SIG-M5 (cell line): ENCODE measurements at places on chromosomes 5 and 9.

DNA sequence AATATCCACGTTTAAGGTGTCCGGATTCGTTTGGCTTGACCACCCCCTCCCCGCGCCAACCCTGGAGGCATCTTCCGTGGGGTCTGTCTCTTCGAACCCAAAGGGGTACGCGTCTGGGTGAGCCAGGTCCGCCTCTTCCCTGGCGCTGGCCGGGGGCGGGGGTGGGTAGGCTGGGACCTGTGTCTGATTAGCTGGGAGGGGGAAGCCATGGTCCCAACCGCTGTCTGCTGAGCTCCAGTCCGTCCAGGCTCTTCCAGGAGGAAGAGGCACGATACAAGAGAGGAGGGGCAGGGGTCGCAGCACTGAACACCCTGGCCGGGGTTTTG lies at the start of gene LVRN:
Gene LVRN (plus strand): TSS at position 237 of the 326 bp plus-strand sequence. CDS start 143 bp downstream, outside the sequence.
- DNase-seq: no peak

- no peak for DNase-seq
Measured at GRCh38 chr5:142952229-142952628, 182.1 kb downstream of the ARHGAP26 start.

DNA sequence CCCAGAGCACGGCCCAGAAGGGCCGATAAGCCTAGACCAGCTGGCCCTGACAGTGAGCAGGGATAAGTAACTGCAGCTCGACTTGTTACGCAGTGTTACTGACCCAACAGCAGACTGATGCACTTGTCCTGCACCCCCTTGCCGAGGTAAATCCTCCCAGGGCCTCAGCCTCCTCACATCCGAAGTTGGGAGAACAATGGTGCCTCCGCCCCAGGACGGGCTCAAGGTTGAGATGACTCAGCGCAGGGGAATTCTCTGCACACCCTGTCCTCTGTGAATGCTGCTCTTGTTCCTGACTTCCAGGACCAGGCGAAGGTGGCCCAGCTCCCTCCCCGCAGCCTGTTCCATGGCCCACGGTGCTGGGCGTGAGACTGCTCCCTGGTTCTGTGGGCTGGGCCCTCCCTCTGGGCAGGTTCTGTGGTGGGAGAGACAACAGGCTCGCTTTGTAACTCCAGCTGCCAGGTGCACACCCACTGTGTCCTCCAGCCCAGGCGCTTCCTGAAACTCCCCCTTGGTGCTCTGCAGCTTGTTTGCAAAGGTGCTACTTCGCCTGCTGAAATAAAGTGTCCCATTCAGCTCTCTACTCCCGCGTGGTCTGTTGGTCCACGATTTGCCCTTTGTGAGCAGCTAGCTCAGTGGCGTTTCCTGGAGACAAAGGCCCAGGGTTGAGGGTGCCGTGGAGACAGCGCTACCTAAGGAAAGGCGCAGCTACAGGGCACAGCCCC lies 40.1 kb upstream of the SLC6A19 start:
- no peak for DNase-seq

GRCh38 chr9:120480707-120481106 lies 99.3 kb downstream of the CDK5RAP2 start:
- DNase-seq: no peak

DNA sequence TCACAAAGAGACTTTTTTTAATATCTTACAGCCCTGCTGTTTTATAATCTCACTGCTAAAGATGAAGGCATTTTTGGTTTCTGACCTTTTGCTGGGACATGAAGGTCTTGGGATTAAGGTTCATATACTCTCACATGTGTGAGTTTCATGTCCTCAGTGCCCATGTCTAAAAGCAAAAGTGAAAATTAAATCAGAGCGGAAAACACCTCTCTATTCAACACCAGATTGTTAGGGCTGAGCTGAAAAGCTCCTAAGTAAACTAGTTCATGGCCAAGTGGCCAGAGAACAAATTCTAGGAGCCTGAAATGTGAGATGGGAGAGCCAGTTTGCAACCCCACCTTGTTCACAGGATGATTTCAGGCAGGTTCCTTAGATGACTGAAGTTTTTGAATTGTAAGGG lies 110.9 kb downstream of the GRIA1 start:
- DNase-seq: no peak

- DNase-seq: no peak
Measured at GRCh38 chr9:36006549-36007315, 30.0 kb upstream of the RECK start.

GRCh38 chr9:94971378-94972131 lies 245.1 kb downstream of the AOPEP start:
- no peak for DNase-seq

DNA sequence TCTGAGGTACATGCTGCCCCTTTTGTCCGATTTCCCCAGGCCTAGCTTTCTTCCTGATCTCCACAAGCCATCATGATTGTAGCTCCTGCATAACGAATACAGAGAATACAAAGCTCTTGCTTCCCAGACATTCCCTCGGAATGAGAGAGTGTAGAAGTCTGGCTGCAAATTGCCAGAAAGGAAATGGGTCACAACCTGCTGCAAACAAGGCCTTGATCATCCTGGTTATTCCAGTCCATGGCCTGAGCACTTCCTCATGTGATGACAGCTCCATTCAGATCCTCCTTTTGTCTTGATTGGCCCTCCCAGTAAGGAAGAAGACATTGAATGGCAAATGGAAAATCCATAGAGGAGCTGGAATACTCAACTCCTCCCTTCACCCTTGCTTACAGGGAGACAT lies 136.0 kb upstream of the ADRA1B start:
- no peak for DNase-seq

DNA sequence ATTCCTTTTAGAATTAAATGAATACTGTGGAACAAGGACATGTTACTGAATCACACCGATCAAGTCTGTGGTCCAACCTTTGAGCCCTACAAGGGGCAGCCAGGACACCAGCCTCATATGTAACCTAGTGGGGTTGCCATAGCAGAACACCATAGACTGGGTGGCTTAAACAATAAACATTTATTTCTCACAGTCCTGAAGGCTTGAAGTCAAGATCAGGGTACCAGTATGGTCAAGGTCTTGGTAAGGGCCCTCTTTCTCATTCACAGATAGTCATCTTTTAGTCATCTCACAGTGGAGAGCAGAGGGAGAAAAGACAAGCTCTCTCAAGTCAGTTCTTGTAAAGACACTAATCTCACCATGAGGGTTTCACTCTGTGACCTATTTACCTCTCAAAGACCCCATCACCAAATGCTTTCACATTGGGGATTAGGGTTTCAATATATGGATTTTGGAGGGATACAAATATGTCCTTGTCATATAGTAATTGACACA lies 422.5 kb downstream of the GADD45G start:
- no peak for DNase-seq

DNA sequence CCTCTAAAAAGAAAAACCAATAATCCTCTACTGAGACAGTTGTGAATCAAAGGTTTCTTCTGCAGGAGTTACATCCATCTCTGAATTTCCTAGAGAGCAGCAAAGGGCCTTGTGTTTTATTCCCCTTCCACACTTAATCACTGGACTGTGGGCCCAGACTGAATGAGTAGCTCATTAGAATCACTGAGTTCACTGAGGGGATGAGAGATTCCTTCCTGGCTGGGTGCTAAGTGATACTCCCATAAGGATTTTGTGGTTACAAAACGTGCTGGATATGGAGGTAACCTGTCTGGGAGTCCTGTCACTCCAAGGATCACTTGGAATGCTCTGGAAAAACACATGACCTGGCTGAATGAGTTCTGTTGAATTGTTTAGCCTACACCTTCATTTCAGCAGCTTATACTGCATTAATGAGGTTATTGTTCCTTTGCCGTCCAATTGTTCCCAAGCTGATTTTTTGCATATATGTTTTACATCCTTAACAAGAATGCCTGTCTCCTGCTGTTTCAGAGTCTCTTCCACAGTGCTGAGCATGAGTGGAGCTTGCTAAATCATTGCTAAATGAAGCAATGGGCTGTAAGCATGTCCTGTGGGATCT lies 82.9 kb downstream of the MEF2C start:
- no peak for DNase-seq

DNA sequence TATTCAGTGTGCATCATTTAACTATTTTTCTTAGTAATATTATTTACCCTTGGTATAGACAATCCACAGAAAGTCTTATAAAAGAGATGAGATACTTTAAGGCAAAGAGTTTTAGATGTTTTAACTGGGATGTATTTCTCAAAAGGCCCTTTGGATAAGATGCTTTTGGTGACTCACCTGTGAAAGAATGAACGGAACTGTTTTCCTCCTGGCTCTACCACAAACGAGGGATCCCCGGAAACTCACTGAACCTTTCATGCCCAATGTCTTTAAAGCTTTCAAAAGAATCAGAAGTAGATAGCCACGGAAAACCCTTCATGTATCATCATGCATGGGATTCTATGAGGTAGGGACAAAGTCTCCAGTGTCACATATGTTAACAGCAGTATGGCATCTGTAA lies 1.6 kb downstream of the ZNF782 start:
- DNase-seq: no peak

DNA sequence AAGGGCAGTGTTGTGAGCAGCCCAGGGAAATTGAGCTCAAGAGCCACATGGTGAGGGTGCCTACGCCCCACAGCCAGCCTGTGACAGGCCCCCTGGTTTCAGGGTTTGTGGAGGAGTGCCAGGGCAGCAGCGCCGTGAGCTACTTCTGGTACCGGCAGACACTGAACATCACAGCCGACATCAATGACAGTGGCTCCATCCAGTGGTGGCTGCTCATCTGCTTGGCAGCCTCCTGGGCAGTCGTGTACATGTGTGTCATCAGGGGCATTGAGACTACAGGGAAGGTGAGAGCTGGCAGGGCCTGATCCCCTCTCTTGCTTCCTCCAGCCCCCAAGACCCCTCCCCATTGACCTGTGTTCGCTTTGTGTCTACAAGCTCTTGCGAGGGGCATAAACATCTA lies 10.2 kb downstream of the SLC6A18 start:
- DNase-seq: no peak

DNA sequence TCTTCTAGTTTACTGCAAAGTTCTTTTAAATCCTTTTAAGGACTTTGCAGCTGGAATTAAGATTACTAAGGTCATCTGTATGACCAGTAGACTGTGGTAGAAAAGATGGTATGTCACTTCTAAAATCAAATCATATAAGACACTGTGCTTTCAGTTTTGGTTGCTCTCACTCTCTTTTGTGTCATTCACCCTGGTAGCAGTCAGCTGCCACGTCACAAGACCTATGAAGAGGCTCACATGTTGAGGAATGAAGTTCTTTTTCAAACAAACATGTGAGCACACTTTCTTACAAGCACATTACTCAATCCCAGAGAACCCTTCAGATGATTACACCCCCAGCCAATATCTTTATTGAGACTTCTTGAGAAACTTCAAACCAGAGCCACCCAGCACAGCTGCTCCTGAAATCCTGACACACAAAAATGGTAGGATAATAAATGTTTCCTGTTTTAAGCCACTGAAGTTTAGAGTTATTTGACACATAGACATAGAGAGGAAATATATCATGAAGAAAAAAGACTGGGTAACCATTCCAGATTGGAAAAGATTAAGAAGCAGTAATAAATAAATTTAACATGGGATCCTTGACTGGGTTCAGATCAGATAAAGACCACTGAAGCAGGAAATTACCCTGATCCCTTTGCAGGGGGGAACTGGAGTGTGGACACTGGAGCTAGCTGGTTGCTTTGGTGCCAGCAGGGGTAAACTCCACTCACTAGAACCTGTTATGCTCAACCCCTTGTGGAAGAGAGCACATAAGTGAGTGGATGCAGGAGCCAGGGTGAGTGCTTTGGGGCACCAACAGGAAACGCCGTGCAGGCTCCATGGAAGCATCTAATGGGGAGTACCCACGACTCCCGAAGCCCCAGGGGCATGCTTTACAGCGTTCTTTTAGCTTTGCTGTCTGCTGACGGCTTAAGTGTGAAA lies 64.1 kb downstream of the SLCO4C1 start:
- DNase-seq: no peak
